ENCODE measurements at places on chromosomes 6 and 20.
A peak's percentile ranks its signal among the peaks of the same experiment; 100 is the strongest.

DNA sequence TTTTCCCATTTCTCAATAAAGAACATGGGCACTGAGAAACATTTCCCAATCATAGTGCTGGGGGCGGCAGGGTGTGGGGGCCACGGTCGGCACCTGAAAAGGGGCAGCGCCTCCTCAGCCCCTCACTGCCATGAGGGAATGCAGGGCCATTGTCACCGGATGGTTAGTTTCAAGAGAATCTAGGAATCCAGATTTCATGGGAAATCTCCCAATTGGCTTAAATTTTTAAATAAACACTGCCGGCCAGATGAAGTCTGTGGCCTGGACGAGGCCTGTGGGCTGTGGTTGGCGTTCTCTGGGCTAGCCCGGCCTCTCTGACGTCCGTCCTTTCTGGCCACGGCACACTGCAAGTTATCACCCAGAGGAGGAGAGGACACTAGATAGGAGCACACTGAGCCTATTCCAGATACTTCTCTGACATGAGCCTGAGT, 25.6 kb downstream of the MANBAL start:
- DNase-seq = no peak

- DNase-seq = no peak
Observed at GRCh38 chr6:128314190-128314589, 206.2 kb downstream of the PTPRK start.

DNA sequence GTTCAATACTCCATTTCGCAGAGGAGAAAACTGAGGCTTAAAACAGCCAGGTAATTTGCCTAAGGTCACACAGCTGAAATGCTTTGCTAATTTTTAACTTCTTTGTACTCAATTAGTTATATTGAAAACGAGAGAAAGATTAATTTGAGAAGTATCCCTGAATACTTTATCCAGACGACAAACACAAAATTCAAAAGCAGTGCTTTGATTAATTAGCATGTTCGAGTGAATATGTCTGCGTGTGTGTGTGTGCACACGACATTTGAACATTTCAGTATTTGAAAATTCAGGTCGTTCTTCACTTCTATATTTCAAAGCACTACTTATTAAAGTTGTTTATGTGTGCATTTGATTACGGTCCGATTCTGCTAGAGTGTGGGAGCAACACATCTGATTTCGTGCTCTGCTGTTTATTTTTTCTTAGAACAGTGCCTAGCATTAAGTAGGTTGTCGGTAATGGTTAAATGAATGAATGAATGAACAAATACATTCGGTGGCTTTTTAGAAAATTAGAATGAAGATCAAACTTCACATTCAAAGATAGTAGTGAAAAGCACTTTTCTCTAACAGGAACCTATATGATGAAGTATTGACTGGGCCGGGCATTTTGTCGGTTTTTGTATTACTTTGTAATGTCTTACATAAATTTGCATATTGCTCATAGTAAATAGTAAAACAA, 36.9 kb upstream of the SYNCRIP start:
- no peak for DNase-seq

DNA sequence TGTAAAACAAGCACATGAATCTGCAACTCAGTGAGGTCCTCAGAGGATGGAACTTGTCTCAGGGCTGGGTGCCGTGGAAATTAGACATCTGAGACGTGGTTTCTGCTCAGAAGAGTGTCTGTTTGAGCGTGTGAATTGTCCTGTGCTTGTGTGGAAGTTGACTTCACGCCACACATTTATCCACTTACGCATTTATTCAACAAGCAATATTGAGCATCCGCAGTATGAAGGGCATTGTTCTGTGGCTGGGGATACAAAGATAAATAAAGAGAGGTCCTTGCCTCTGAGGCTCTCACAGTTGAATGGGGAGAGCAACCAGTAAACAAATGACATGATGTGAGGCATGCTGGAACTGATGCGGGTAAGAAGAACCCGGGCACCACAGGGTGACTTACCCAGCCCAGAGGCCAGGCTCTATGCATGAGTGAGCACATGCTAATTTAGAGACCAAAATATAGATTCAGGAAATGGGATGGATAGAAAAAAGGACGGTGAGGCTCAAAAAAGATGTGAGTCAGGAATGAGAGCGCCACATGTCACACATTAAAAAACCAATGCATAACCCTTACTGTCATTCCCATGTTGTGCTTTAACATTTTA, 60.4 kb downstream of the SOBP start:
- no peak for DNase-seq

DNA sequence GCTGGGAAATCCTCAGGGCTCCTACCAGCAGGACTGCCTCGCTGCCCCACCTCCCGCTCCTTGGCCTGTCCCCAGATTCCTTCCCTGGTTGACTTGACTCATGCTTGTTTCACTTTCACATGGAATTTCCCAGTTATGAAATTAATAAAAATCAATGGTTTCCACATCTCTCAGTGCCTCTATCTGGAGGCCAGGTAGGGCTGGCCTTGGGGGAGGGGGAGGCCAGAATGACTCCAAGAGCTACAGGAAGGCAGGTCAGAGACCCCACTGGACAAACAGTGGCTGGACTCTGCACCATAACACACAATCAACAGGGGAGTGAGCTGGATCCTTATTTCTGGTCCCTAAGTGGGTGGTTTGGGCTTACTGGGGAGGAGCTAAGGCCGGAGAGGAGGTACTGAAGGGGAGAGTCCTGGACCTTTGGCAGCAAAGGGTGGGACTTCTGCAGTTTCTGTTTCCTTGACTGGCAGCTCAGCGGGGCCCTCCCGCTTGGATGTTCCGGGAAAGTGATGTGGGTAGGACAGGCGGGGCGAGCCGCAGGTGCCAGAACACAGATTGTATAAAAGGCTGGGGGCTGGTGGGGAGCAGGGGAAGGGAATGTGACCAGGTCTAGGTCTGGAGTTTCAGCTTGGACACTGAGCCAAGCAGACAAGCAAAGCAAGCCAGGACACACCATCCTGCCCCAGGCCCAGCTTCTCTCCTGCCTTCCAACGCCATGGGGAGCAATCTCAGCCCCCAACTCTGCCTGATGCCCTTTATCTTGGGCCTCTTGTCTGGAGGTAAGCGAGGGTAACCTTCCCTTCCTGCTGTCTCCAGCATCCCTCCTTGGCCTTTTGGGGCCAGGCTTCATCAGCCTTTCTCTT, at the start of gene CFB:
TSS of gene CFB (plus strand) at position 589 of the 863 bp plus-strand sequence. CDS start at position 716, 127 bp downstream.
- DNase-seq = no peak

- DNase-seq = no peak
Observed at GRCh38 chr6:140766999-140767398, 1365.7 kb upstream of the GJE1 start.

DNA sequence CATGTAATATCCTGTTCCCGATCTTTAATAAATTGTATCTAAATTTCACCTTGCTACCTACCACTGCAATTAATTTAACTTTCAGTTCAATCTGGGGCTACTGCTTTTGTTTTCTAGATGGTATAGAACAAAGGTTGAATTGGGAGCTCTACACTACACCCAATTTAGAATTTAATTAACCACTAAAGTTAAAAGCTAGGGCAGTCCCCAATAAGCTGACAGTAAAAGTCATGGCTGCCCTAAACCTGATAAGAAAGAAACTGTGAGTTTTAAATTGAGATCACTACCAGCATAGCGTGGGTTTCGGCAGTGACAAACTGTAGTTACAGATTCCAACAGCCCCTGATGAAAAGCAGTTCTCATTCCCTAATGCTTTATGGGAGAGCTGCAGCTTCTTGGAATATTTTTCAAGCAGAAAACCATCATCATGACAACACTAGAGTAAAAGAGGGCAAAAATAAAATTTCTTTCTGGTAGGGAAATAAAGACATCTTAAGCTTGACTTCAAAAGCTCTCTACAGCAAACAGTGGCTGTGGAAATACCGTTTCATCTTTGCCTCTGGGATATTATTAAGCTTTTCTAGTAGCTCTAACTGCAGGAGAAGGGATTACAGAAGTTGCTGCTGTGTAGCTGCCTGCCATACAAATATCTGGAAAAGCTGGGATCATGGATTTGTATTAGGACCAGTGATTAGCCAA, 1372.1 kb downstream of the EPHA7 start:
- DNase-seq = no peak

GRCh38 chr6:7087491-7087979, 20.2 kb upstream of the RREB1 start:
- DNase-seq = peak; percentile 33

- DNase-seq = no peak
Observed at GRCh38 chr6:7178280-7178679, 70.5 kb downstream of the RREB1 start.

GRCh38 chr20:38159957-38160756, 4.9 kb downstream of the TGM2 start:
- no peak for DNase-seq

DNA sequence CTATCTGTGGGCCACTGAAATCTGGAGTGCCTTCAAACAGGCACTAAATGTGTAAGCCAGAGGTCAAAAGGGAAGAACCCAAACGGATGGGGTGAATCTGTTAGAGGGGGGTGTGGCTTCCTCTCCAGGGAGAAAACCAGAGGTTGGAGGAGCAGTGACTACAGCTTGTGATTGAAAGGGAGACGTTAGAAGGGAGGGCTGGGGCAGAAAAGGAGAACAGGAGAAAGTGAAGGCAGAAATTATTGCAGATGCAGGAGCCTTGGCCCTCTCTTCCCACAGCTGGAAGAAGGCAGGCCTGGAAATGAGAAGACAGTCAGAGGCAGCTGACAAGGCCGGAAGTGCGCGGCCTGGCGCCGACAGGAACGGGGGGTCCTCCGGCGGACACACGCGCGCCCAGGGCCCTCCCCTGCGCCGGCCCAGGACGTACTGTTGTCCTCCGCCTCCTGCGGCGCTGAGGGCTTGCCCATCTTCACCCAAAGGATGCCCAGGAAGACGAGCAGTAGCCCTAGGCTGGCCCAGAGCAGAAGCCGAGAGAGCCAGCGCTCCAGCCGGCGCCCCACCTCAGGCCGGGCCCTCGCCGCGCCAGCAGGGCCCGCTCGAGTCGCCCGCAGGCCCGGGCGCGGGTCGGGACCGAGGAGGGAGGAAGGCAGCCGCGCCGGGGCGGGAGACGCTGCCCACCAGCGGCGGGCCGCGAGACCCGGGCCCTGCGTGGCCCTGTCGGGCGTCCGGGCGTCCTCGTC, 806 bp downstream of the LEMD2 start:
- peak; percentile 48 for DNase-seq

GRCh38 chr20:6282642-6283041, 159.8 kb upstream of the FERMT1 start:
- no peak for DNase-seq

DNA sequence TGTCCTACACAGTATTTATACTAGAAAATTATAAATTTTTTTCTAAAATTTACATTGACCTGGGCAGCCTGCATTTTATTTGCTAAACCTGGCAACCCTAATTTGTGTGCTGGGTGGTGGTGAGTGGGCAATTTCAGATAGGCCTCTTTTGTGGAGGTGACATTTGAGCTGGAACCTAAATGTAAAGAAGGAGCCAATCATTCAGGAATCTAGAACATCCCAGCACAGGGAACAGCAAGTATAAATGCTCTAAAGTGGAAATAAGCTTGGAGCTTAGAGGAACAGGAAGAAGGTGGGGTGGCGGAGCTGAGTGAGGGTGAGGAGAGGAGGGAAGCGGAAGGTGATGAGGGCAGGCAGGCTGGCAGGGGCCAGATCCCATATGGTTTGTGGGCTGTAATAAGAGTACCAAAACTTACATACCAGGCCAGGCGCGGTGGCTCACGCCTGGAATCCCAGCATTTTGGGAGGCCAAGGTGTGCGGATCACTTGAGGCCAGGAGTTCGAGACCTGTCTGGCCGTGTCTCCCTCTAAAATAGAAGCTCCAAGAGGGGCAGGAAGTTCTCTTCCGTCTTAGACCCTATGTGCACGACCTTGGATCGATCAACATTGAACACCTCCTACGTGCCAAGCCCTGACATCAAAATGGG, 549 bp upstream of the CSE1L start:
- DNase-seq = peak; percentile 11

DNA sequence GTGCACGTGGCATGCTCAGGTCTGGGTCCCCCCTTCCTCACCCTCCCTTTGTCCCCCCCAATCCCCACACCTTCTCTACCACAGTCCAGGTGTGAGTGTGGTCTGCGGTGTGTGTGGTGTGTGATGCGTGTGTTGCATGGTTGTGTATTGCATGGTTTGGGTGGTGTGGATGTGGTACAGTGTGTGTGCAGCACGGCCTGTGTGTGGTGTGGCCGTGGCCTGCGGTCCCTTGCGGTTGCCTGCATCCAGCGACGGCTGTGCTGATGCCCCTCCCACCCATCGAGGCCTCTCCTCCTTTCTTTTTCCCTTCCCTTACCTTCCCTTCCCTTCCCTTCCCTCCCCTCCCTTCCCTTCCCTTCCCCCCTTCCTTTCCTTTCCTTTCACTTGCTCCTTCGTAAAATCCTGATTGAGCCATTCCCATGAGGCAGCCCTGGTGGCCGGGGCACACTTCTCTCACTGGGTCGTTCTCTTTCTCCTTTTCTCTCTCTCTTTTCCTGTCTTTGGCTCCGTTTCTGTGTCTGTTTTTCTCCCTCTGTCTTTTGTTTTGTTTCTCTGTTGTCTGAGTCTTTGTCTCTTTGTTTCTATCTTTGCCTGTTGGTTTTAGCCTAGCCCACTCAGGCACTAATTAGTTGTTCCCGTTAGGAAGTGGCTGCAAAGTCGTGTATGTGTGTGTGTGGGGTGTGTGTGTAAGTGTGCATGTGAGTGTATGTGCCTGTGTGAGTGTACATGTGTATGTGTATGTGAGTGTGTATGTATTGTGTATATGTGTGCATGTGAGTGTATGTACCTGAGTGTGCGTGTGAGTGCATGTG, 65.7 kb downstream of the SRC start:
- DNase-seq = no peak

- DNase-seq = no peak
Observed at GRCh38 chr20:61529354-61529753, 277.3 kb downstream of the CDH4 start.

DNA sequence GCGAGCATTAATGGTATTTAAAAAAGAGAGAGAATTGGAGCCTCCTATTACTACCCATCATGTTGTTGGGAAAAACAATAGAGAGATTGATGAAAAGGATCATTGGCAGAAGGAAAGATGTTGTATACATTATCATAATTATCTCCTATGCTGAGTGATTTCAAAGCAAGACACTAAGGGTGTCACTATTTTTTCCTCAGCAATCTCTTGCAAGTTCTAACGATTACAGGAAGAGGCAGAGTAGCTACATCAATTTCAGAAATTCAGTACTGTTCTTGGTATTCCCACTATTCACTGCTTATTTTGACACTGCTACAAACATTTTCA, 891.2 kb downstream of the C6orf118 start:
- DNase-seq = no peak

GRCh38 chr6:95660544-95660943, 83.2 kb downstream of the MANEA start:
- DNase-seq = no peak

DNA sequence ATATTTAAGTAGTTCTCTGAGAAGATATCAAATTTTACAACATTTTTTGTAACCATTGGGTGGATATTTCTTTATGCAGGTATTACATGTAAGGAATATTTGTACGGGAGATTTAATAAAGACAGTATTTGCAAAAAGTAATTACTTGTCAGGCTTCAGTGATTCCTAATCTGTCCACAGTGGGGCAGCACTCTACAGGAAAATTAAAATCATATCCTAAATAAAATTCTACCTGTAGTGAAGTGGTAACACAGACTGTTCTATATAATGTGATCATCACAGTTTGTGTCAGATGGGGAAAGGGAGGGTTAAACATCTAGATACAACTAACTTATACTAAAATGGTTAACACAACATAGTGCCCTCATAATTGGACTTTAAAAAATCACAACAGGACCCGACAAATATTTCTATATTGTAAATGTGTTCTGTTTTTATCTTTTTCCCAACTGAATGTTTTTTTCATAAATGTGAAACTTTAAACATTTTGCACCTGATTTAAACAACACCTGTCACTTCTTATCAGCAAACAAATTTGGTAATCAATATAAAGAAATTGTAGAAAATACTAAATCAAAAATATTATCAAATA, 145.6 kb upstream of the MANEA start:
- DNase-seq = peak; percentile 4

- no peak for DNase-seq
Observed at GRCh38 chr20:63473555-63474449, 1.3 kb upstream of the KCNQ2 start.
